ENCODE measurements at places on chromosomes 7 and 10.

GRCh38 chr10:61301575-61301974, 151.6 kb downstream of the TMEM26 start:
- DNase-seq: no peak

DNA sequence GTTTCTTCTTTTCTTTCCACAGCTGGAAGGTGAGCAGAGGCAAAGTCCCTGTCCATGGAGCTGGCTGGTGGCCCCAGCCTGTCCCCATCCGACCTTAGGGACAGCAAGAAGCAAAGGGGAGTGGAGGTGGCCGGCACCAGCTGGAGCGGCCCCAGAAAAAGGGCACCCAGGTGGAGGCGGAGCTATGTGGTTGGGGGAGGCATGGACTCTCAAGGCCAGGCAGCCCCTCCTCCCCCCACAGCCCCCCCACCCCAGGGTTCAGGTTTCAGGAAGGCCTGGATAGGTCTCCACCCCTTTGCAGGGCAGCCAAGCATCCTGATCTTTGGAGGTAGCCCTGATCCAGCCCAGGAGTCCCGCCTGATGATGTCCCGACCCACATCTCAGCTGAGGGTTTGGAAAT, at the start of gene SSC4D:
Gene SSC4D (minus strand): TSS at position 161 of the 400 bp plus-strand sequence. CDS start 5,258 bp downstream, outside the sequence.
- DNase-seq: no peak

- no peak for DNase-seq
These were observed 89.1 kb downstream of the CNOT4 start for GRCh38 chr7:135420786-135421185.

DNA sequence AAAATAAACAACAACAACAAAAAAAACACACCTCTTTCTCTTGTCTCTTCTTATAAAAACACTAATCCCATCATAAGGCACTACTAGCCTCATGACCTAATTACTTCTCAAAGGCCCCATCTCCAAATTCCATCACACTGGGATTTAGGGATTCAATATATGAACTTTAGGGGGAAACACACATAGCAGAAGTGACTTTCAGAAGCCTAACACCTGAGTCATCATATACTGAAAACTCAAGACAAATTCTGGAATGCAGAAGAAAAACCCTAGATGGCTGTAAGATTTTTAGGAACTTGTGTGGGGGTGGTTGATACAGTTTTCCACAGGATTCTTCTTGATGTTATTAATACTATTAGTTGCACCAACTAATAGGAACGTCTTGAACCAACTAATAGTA, 33.7 kb upstream of the CSTF2T start:
- DNase-seq: no peak

- no peak for DNase-seq
These were observed 73.0 kb downstream of the ZRANB1 start for GRCh38 chr10:125014836-125015355.

DNA sequence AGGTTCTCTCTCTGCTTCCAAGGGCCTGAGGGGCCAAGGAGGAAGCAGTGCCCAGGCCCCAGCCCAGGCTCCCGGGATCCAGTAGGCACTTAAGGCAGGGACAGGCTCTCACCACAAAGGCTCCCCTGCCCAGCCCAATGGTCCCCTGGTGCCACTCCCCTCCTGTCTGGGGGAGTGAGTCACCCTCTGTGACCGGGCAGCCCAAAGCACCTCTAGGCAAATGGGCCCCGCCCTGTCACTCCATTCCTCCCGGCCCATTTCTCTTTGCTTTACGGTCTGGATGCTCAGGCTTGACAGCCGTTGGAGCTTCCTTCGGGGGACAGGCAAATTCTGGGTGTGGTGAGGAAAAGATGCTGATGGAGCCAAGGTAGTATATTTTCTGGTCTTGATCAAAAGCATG, at the start of gene CALHM3:
Gene CALHM3 (minus strand): TSS at position 106 of the 400 bp plus-strand sequence. CDS start 208 bp downstream, outside the sequence.
- DNase-seq: no peak

DNA sequence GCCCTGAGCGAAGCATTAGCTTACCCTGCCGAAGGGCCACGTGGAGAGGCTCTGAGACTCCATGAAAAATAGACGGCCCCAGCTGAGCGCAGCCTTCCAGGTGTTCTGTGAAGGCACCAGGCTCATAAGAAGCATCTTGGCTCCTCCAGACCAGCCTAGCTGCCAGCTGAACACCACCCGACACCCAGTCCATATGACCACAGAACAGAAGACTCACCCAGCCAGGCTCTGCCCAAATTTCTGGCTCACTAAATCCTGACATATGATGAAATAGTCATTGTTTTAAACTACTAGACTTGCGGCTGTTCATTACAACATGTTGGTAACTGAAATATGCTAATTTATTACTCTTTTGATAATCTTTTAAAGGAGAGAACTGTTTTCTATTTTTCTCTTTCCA, 99.5 kb upstream of the ABI1 start:
- DNase-seq: no peak

DNA sequence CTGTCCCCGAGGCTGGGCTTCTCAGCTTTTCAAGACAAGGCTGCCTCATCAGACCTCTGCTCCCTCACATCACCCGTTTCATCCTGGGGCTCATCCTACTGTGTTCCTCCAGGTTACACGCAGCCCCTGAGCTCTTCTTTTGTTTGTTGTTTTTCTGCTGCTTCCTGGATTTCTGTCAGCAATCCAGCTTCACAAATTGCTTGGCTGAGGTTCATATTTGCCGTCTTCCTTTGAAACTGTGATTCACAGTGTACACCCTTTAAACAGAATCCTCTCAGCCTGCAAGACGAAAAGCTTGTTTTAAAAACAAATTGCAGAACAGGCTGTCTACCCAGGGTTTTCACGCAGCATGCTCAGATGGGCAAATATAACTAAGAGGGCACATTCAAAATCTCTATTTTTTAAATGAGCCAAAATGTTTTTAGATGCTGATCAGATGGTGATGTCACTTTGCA, 39.1 kb upstream of the PARD3 start:
- no peak for DNase-seq

GRCh38 chr10:48667960-48668590, 16.6 kb upstream of the WDFY4 start:
- no peak for DNase-seq

DNA sequence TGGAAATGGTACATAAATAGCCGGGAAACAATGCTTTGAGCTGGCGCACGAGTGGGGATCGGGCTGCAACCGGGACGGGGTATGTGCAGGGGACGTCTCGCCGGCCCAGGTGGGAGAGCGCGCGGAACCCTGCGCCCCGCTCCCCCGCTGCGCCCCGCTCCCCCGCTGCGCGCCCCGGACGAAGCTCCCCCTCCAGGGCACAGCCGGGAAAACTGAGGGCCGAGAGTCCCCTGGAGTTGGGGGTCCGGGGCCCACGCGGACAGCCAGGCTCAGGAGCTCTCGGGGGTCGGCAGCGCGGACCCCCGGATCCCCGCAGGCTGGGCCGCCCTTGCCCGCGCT, 514 bp downstream of the RADIL start:
- DNase-seq: no peak

- DNase-seq: no peak
These were observed 135.0 kb downstream of the ACTR3B start for GRCh38 chr7:152894295-152895170.
